D341Med (cell line): ENCODE measurements at places on chromosomes 5 and 9.

DNA sequence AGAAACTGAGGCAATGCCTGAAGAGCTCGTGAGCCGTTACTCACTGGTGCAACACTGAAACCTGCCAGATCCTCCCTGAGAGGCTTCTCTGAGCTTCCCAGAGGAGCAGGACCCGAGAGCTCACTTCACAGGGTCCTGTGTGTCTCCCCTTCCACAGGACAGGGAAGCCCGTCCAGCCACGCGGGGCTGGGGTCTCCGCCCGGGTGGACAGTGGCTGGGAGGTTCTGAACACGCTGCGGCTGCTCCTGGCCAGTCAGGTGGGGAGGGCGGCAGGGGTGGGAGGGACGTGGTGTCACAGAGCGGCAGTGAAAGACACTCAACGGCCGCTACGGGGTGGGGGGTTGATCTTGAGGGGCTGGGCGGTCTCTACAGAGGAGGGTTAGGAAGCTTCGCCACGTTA is 290 bp upstream of the ZDHHC11 start:
- DNase-seq, result no peak

DNA sequence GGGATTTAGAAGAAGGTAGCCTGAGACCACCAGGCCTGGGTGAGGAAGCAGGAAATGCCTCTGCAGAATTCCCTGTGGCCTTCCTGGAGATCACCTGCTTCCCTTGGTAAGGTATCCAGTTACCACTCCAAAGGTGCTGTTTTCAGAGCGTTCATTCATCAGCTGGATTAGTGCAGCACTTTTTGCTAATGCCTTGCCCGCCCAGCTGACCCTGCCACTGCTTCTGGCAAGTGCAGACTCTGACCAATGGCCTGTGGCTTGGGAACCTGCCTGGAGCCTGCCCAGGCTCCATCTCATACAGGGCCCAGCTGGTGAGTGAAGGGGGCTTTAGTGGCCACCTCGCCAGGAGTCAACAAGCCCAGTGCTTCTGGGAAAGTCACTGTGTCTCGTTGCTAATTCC is 48.6 kb downstream of the FOXI1 start:
- no peak for DNase-seq

DNA sequence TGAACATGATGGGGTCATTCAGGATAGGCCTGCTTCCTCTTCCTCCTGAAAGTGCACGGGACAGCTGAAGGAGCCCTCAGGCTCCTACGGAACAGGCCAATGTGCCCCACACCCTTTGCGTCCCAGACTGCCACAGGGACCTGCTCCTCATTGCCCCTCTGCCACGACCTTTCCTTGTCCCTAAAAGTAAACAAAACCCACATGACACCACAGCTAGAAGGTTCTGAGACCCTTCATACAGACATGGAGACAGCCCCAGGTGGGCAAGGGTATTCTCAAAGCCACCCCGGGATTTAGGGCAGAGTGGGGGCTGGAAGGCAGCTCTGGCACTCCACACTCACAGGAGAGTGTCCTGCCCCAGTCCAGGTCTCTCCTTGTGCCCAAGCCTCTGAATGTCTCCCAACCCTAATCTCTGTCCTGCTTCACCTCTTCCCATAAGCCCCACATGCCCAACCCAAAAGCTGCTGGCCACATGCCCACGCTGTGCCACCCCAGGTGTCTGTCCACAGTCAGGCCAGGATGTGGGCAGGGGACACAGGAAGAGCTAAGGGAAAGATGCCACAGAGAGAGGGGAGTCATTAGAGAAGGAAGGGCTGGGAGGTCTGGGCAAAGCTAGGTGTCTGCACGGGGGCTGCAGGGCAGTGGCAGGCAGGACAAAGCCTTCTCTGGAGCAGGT is 800 bp downstream of the AMBP start:
- no peak for DNase-seq

DNA sequence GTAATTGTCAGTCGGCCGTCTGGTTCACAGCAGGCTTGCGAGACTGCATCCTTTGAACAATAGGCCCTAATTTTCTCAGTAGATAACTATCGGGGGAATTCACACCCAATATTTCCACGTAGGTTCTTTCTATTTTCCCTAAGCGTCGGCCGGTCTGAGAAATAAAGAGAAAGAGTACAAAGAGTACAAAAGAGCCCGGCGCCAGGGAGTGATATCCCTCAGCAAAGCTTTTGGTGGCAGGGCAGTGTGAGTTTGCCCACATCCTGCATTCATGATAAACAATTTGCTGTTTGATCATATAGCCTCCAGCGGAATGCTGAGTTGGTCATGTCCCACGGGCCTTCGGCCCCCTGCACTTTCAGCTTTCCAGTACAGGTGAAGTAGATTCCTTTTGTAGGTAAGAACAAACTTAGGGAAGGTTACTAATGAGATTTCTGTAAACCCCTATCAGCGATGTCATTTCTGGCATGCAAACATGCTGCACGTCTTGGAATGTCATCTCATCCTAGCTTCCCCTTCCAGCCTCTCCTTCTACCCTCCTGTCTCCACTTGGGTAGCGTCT is 4.7 kb upstream of the PTGR1 start:
- no peak for DNase-seq

DNA sequence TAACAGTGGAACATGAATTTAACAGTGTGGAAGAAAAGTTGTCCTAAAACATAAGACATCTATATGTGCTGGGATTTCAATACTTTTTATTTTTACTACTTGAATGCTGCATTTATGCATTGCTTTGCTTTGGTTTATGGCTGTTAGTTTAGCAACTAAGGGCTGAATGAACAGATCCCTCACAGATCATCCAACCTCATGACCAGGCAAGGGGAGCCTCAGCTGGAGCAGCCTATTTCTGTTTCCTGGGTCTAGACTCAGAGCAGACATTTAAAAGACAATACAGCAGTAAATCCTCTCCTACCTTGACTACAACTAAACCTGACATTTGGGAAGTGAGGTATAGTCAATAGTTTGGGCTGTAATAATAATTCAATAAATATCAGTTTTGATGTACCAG is 163.3 kb downstream of the AUH start:
- DNase-seq, result no peak

- DNase-seq, result no peak
These were observed 434.6 kb downstream of the ENC1 start for GRCh38 chr5:74205767-74206578.

GRCh38 chr9:125356032-125356431 is 94.4 kb downstream of the GAPVD1 start:
- DNase-seq, result no peak

DNA sequence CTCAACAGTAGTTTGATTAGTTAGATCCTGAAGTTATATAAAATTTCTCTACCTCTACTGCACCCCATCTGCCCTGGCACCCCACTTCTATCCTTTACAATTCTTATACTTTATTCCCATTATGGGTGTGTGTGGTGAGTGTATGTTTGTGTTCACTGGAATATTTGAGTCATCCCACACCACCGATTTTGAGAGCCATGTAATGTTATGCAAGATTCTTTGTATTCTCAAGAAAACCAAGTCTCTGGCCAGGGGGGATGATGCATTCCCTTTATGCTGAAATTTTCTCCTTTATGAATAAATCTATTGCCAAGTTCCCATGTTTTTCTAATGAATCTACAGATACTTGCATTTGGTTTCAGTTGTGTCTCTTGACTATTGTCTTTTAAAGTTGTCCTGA is 266.8 kb downstream of the ARHGEF28 start:
- no peak for DNase-seq

DNA sequence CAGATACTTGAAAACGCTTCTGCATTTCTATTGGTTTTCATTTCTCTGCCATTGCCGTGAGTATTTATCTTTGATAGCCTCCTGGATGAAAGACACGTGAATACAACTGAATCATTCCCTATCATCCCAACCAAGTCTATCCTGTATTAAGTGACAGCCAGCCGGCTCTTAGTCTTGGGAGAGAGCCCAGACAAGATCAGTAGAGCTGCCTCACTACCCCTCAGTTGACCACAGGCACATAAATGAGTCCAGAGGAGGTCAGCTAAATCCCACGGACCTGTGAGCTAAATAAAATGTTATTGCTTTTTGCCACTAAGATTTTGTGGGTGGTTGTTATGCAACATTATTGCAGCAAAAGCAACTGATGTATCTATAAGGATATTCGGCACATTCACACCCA is 639.0 kb upstream of the ACO1 start:
- no peak for DNase-seq

DNA sequence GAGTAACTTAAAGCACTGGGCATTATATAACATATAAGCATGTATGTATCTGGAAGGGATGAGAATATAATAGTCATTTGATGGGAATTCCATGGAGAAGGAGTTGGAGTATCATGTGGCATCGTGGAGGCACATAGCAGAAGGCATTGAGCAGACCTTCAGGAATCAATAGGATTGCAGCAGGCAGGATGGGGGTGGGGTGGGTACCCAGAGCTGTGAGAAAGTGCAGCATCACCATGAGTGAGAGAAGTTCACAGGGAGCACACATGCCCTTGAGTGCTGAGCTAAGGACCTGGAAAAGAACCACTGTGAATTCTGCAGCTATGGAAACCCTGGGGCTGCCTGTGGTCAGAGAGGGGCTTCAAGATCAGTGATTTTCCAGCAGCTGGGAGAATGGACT is 57.3 kb downstream of the MED10 start:
- DNase-seq, result no peak

DNA sequence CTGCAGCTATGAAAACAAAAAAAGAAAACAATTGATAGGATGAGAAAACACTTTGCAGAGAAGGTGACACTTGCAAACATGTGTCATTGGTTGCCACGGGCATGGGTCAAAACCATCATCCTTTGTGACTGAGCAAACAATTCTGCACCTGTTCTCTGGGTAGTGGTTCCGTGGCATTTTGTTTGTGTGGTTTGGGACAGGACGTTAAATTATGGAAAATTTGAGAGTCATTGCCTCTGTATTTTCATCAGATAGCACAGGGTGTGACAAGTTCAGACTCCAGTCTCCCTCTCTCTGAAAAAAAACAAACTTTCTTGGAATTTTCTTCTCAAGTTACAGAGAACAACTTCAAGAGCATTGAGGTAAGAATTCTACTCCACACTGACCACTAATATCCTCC is 113.4 kb upstream of the HMHB1 start:
- DNase-seq, result no peak

DNA sequence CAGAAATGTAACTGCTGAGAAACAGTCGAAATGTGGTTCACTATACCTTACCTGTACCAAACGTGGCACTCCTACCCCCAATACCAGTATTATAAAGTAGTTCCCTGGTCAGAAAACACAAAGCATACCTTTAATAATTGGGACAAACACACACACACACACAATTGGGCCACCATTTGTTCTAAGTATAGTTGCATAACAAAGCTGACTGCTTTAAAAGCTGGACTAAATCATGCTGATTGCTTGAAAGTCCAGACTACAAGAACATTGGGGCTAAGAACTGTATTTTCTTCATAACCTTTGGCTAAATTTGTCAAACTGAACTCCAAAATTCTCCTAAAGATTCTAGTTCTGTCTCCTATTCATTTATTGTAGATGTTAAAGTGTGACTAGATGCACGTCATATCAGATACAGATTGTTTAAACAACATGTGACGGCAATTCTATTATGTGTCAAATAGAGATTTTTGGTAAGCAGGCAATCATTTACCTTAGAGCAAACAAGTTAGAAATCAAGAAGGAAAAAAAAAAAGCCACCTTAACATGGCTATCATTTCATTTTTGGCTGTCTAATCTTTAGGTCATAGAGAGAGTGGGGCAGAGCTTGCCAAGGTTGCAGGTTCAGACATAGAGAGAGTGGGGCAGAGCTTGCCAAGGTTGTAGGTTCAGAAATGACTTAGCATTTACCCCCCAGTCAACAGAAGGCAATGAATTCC is 265.1 kb downstream of the ARL15 start:
- no peak for DNase-seq

- DNase-seq, result peak; percentile 74
These were observed 103.2 kb downstream of the VAV2 start for GRCh38 chr9:133888809-133889491.

GRCh38 chr9:87653941-87654340 is 72.0 kb upstream of the CTSL start:
- no peak for DNase-seq

GRCh38 chr5:99775189-99775588 is 760.0 kb upstream of the FAM174A start:
- peak; percentile 5 for DNase-seq

- DNase-seq, result no peak
These were observed 245.8 kb downstream of the TLE4 start for GRCh38 chr9:79817438-79818004.

DNA sequence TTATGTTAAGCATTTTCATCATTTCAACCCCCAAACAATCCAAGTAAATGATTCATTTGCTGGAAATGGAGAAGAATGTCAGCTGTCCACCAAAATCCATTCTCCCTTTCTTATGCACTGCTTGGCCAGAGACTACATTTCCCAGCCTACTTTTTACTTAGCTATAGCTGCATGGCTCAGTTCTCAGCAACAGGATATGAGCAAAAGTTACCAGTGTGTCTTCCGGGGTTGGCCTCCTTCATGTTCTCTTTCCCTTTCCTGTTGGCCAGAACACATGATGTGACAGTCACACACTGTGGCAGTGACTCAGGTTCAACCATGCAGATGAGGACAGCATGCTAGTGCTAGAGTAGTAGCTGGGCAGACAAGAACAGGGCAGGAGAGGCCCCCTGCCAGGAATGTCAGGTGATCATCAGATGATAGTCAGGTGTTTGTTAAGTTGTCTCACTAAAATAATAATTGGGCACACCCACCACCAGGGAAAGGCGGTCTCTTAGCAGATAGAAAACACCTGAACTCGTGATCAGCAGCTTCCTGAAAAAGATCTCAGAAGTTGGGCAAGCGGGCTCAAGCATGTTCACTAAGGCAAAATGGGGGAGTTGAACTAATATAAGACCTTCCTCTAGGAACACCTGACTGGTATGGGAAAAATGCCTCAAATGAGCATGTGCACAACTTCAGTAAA is 12.2 kb downstream of the GPR150 start:
- DNase-seq, result no peak

DNA sequence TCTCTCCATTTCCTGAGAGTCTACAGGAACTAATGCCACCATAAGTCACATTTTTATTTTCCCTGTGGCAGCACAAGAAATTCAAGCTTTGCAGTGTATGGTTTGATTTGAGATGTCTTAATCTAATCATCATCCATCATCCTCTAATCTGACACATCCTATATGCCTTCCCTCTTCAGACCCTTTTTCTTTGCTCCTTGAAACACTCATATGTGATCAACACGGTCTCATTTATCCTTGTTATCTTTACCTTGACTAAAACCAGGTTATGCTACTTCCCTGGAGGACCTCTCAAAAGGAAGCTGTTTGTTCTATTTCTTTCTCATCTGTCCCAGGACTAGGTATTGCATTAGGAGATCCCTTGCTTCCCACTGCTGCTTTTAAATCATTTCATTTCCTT is 146.9 kb upstream of the MRPS30 start:
- DNase-seq, result no peak

- DNase-seq, result no peak
These were observed 19.7 kb downstream of the TUSC1 start for GRCh38 chr9:25658571-25658970.
